ENCODE measurements at places on chromosomes 7 and 10.

DNA sequence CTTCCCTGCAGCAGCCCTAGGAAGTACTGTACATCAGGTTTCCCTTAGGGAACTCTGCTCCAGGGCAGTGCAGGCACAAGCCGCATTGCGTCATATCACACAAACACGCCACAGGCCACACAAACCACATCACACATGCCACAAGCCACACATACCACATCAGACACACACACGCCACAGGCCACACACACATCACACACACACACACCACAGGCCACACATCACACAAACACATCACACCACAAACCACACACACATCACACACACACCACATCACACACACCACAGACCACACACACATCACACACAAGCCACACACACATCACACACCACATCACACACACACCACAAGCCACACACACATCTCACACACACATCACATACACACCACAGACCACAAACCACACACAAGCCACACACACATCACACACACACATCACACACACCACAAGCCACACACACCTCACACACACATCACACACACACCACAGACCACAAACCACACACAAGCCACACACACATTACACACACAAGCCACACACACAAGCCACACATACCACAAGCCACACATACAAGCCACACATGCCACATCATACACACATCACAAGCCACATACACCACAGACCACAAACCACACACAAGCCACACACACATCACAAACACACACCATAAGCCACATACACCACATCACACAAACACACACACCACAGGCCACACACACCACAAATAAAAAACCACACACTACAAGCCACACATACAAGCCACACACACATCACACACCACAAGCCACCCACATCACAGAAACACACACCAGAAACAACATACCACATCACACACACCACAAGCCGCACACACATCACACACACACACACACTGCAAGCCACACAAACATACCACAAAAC, 53.4 kb downstream of the TMEM209 start:
- DNase-seq: peak; percentile 36

GRCh38 chr10:128963211-128964099, 503.6 kb upstream of the MGMT start:
- DNase-seq: no peak

DNA sequence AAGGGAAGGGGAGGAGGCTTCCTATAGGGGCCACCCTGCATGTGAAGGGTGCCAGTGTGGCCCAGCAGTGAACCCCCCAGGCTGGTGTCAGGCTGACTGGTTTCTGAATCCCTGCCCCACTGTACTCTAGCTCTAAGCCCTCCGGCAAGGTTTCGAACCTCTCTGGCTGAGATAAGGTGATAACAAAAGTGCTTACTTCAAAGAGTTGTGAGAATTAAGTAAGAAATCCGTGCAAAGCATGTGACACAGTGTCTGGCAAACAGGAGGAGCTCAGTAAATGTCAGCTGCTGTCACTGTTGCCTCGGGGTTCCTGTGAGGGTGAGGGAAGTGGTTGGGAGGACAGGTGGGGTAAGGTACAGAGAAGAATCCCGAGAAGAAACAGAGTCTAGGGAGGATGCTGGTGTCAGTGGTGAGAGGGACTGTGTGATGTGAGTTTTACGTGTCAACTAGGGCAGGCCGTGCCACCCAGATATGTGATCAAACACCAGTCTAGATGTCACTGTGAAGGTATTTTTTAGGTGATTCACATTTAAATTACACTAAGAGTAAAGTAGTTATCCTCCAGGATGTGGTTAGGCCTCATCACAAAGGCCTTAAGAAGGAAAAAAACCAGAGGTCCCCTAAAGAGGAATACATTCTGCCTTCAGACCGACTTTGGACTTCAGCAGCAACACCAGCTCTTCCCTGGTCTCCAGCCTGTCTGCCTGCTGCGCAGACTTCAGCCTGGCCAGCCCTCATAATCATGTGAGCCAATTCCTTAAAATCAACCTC, 64.4 kb downstream of the BPGM start:
- peak; percentile 60 for DNase-seq

DNA sequence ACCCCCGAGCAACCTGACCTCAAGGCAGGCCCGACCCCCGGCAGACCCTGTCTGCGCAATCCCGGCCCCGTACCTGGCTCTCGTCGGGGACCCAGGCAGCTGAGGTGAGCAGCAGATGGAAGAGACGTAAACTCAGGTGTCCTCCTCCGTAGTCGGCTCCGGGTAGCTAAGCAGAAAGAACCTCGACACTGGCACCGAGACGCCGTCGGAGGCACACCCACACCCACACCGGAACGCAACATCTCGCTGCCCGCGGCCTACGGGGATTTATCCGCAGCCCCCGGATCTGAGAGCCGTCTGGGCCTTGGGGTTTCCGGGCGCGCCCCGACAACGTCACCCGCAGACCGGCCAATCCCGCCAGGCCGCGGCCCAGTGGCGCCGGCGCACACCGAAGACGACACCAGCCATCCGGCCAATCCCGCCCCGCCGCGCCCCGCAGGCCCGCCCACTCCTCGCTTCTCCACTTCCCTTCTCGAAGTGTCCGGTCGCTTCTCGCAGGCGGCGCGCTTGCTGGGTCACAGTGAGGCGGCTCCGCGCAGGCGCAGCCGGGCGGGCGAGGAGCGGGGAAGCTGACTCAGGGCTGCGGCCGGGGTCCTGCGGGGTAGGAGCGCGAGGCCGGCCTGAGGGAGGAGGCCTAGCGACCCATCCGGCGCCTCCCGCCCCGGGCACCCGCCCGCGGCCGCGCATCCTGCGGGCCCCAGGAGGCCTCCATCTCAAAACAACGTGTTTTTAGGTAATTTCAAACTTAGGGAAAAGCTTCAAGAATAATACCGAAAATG, at the start of gene ZFAND2A:
Gene ZFAND2A (minus strand): TSS at position 306 of the 779 bp plus-strand sequence. CDS start 1,984 bp downstream, outside the sequence.
- DNase-seq: peak; percentile 97

DNA sequence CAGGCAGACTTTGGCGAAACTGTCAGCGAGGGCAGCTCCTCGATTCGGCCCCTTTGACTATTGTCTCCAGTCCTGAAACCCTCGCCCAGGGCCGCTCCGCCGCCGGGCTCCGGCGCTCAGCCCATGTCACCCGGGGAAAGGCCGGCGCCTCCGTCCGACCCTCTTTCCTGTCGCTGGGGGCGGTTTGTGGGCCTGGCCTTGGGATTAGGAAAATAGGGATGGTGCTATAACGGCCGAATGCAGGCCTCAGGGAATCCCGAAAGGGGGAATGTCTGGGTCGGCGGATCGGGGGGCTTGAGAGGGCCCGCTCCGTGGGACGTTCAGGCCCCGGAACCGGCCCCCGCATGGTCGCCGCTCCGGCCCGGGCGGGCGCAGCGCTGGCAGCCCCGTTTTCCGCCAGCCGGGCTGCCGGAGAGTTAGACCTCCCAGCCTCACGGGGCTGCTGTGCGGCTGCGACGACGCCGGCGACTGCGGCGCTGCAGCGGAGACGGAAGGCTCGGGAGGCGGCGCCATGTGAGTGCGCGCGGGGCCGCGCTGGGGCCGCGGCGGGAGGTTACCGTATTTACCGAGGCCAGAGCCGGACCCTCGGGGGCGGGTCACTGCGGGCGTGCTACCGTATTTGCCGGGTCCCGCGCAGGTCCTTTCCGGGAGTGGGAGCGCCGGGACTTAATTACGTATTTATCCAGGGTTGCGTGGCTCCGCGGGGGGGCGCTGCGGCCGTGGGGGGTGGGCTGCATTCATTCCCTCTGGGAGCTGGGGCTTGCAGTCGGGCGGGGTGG, 25.9 kb downstream of the ZNF775 start:
- DNase-seq: peak; percentile 64

GRCh38 chr7:48299580-48300169, 128.4 kb downstream of the ABCA13 start:
- no peak for DNase-seq

DNA sequence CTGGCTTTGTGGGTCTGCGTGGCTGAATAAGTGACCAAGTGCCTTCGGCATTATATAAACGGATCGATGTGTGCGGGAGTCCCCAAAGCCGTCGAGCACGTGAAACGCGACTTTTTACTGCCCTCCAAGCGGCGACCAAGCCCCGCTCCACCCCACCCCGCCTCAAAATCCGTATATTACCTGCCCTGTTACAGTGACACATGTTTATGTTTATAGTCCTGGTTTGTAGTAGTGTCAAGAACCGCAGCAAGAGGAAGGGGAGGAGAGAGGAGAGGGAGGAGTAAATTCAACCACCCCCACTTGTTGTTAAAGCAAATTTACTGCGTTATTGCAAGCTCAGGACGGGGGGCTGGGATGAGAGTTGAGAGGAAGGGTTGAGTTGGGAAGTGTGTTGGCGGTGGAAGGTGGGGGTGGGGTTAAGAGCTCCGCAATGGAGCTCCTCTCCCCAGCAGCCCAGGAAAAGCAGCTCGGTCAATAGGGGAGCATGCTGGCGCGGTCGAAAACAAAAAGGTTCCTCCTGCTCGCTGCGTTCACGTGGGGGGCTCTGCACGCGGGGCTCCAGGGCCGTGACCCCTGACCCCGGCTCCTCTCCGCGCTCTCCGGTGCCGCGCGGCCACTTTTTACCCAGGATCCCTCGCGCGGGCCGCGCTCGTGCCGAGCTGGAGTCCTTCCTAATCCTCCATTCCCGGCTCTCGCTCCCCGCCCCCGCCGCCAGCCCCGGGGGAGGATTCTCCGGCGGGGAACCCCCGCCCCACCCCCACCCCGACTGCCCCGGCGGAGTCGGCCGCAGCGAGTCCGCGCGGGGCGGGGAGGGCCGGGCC, at the start of gene SKIDA1:
Gene SKIDA1 (minus strand): TSS at position 316 of the 821 bp plus-strand sequence. CDS start 7,860 bp downstream, outside the sequence.
- DNase-seq: peak; percentile 54

DNA sequence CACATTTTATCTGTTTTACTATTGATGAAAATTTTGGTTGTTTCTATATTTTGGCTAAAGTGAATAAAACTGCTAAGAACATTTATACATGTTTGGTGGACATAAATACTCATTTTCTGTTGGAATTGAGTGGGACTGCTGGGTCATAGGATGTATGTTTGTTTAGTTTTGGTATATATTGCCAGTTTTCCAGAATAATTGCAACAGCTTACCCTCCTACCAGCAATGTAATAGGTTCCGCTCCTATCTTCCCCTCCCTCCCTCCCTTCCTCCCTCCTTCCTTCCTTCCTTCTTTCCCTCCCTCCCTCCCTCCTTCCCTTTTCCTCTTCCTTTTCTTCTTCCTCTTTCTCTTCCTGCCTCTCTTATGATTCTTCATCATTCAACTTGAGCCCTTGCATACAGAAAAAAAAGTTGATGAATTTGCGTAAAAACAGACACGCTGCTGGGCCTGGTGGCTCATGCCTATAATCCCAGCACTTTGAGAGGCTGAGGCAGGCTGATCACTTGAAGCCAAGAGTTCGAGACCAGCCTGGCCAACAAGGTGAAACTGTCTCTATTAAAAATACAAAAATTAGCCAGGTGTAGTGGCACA, 23.5 kb downstream of the VKORC1L1 start:
- DNase-seq: no peak

DNA sequence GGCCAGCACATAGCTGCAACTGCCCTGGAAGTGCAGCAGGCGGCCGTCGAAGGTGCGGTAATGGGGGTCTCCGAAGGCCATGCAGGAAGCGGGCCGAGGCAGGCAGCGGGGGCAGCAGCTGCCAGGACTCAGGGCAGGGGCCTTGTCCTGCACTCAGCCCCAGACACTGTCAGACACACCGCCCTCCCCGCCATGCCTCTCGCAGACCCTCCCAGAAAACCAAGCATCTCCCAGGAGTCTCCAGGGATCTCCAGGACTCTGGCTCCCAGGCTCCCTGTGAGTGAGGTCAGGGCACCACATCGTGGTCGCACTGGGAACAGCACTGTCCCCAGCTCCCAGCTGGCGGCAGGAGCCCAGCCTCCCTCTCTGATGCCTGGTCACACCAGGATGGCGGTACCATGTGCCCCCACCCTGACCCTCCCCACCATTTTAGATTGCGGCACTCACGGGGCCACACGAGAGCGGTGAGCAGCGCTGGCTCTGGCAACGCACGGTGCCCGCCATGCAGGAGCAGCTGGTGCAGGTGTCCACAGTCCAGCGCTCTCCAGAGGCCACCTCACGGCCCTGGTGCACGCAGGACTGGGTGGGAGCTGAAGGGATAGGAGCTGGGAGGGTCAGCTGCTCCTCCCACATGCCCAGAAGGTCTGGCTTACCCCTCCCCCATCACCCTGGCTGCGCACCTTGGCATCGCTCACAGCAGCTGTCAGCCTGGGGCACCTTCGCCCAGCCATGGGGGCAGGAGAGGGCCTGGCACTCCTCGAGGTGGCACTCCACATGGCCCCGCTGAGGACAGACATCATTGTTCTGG, 17.5 kb downstream of the ATP6V1F start:
- DNase-seq: no peak

DNA sequence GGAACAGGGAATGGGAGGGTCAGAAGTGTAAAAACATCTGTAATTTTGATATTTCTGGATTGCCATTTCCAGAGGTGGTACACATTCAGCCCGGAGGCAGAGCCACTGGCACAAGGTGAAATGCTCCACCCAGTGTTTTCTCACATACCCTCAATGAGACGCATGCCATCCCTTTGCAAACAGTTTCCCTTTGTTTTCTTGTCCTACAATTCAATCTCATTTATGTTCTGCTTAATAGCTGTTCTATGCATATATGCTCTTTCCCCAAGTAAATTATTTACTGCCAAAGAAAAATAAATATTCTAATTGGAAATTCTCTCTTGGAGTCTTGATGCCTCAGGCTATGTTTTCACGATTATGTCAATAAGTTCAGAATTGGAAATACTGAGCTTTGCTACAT, 369.7 kb upstream of the AKR1E2 start:
- no peak for DNase-seq

GRCh38 chr10:21292763-21293517, 232.5 kb downstream of the SKIDA1 start:
- no peak for DNase-seq

DNA sequence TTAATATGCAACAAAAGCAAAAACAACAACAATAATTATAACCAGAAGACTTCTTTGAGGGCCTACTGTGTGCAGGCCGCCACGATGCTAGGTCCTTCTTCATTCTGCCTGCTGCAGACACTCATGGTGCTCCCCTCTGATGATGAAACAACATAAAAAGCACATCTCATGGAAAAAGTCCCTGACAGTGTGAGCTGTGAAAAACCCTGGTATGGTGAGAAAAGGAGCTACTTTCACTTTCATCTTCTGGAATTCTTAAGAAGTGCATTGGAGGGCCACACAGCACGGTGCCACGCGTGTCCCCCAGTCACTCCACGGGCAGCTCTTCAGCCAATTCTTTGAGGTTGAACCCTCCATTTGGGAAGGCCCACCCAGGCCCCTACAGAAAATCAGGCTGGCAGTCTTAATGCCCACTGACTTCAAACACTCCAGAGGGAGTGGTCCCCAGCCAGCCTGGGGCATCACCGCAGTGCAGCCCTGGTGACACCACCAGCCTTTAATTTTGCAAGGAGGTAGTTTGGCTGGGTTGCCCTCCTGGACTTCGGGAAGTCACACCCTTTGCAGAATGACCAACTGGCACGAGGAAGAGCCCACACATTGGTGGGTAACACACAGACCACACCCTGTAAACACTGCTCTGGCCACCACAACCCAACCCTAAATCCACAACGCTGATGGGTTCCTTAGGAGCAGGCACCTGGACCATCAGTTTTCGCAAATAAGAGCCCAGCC, 7.7 kb downstream of the KCNMA1 start:
- no peak for DNase-seq

GRCh38 chr7:51055039-51055840, 261.4 kb downstream of the COBL start:
- DNase-seq: no peak

Measured in effector memory CD4-positive, alpha-beta T cell (primary cell).